Pancreas (tissue), 10 donors: ENCODE measurements at places on chromosomes 6 and 20. TPM values are rescaled to one million over a fixed set of nuclear protein-coding genes. Genes with fewer than 3 reads are reported as not detected.

ATP6V1G2 gene
- 0.16 TPM for total RNA-seq

MEP1A gene
- total RNA-seq, result 0.38 TPM

PPP1R3G gene
- 0.05 TPM for total RNA-seq

NECAB3 gene
- 19.7 TPM for total RNA-seq

NOL4L gene
- 10.3 TPM for total RNA-seq

OPRM1 gene
- not detected for total RNA-seq

EMILIN3 gene
- 0.06 TPM for total RNA-seq

TAAR6 gene
- total RNA-seq, result not detected

OLIG3 gene
- total RNA-seq, result not detected

ID1 gene
- total RNA-seq, result 12.1 TPM

NDUFAF5 gene
- 7.9 TPM for total RNA-seq

POU5F1 gene
- total RNA-seq, result 3.1 TPM

TRIM39 gene
- total RNA-seq, result 5.6 TPM

PRRT1 gene
- 0.32 TPM for total RNA-seq

SULF2 gene
- 10.7 TPM for total RNA-seq

PRDM13 gene
- total RNA-seq, result 0.03 TPM

RRAGD gene
- total RNA-seq, result 10.0 TPM

HLA-DQB2 gene
- 3.4 TPM for total RNA-seq

HLA-DOA gene
- total RNA-seq, result 5.1 TPM

IPCEF1 gene
- 3.2 TPM for total RNA-seq

PPIL6 gene
- total RNA-seq, result 2.3 TPM

ASIP gene
- total RNA-seq, result not detected
